ENCODE measurements at places on chromosomes 16 and 17.
A peak's percentile ranks its signal among the peaks of the same experiment; 100 is the strongest.

GRCh38 chr17:63258785-63259184 lies 187.3 kb downstream of the CYB561 start:
- DNase-seq: no peak

DNA sequence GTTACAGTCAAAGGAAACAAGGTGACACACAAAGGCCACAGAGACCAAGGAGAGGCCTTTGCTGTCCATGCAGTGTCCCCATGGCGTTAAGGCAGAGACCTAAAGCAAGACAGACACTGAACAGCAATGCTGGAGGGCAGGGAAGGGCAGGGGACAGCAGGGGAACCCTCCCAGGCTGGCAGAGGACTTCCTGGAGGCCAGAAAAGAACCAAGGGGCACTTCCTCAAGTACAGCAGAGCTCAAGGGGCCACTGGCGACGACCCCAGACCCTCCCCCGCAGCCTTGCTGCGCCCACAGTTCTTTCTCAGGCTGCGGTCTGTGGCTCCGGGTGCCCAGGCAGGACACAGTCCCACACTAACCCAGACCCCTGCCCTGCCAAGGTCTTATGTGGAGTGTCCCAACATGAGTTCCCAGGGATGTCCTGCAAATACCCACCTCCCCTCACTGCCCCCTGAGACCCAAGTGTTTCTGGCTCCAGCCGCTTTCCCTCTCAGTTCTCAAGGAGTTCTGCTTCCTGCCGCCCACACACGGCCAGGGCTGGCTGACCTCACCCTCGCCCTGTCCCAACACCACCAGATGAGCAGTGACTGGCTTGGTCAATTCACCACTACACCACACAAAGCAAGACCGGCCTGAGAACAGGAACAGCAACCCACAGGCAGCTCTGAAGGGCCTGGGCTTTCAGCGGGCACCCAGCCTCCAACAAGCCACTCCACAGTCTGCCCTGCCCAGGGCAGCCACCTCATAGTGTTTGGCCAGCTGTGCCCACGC lies 4.2 kb downstream of the CLCN7 start:
- no peak for DNase-seq

- DNase-seq: peak; percentile 28
Measured at GRCh38 chr17:68356520-68356919, 65.2 kb downstream of the ARSG start.

DNA sequence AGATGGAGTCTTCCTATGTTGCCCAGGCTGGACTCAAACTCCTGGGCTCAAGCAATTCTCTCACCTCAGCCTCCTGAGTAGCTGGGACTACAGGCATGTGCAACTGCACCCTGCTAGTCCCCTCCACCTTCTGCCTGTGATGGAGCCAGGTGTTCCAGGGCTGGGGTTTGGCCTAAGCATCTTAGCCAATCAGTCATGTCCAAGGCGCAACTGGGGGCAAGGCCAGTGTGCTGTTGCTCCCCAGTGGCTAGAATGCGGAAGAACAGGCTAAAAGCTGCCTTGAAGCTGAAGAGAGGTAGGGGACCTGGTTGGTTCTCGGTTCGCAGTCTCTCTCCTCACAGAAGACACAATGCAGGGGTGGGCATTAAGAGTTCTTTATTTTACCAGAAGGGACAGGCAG lies 18.6 kb downstream of the FLOT2 start:
- no peak for DNase-seq

DNA sequence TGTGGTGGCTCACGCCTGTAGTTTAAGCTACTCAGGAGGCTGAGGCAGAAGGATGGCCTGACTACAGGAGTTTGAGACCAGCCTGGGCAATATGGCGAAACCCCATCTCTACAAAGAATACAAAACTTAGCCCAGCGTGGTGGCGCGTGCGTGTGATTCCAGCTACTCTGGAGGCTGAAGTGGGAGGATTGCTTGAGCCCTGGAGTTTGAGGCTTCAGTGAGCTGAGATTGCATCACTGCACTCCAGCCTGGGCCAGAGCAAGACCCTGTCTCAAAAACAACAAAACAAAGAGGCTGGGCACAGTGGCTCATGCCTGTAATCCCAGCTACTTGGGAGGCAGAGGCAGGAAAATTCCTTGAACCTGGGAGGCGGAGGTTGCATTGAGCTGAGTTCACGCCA lies 7.0 kb upstream of the CSNK1D start:
- DNase-seq: no peak

GRCh38 chr16:65698791-65699321 lies 577.0 kb upstream of the CDH11 start:
- DNase-seq: no peak

- DNase-seq: no peak
Measured at GRCh38 chr17:29549177-29549923, 17.5 kb downstream of the ABHD15 start.

- peak; percentile 40 for DNase-seq
Measured at GRCh38 chr16:13866073-13866472, 53.9 kb upstream of the ERCC4 start.

DNA sequence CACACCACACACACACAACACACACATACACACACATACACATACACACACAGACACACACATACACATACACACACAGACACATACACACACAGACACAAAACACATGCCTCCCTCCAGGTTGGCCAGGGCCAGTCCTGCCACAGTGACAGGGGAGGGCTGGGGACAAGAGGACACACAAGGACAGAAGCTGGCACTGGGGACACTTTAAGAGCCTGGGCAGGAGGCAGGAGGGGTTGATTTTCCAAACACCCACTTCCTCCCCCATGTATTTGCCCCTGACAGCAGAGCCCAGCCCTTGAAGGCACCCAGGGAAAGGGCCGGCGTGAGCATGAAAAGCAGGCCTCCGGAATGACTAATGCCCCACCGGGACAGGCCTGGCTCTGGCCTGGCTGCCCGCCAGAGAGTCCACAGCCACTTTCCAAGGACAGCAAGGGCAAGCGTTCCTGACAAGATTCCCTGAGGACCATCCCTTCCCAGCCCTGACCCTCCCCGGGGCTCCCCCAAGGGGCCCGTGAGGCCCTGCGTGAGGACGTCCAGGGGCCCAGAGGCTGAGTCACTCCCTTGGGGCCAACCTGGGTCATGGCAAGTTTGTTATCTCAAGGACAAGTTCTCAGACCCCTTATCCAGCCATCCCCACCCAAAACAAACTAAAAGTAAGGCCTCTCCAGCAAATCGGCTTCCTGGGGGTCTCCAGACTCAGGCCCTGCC lies 235.6 kb downstream of the ZNF423 start:
- DNase-seq: no peak

DNA sequence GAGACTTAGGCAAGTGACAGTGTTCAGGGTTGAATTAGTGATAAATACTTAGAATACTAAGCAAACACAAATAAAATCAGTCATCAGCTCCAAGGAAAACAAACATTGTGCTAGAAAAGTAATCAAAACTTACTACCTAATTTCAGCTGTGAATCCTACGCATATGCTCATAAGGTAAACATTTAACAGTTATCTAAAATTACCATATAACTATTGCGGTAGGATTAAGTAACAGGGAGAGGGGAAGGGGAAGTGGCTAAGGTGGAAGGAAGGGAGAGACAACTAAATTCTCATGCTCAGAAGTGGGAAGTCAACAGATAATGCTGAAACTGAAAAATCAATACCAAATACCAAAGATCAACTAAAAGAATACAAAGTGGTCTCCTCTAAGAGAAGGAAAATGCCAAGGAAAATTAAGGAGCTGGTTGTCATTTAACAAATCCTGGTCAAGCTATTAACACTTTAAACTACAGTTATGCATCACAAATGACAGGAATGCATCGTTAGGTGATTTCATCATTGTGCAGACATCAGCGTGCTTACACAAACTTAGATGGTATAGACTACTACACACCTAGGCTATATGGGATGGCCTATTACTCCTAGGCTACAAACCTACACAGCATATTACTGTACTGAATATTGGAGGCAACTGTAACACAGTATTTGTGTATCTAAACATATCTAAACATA lies 20.0 kb downstream of the USP32 start:
- no peak for DNase-seq

GRCh38 chr16:14560523-14560922 lies 69.5 kb downstream of the PARN start:
- no peak for DNase-seq

- DNase-seq: no peak
Measured at GRCh38 chr17:42586514-42587230, 9.1 kb upstream of the PSMC3IP start.

GRCh38 chr17:78427140-78427539 lies 48.7 kb downstream of the PGS1 start:
- no peak for DNase-seq

GRCh38 chr17:75642784-75643642 lies 9.8 kb downstream of the SMIM5 start:
- no peak for DNase-seq

DNA sequence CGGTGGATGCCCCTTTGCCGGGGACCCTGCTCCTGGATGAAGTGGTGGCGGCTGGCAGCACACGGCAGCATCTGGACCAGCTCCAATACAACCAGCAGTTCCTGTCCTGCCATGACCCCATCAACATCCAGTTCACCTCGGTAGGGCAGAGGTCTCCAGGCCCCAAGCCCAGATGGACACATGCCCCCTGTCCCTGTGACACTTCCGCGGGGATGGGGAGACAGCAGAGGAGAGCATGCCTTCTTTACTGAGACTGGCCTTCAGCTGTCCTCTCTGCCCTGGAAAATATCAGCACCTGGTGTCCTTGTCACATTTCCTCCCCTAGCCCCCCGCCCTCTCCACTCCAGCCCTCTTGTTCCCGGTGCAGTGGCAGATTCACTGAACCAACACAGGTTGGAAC lies 6.2 kb downstream of the CHAD start:
- DNase-seq: no peak

GRCh38 chr17:80660527-80661198 lies 116.0 kb downstream of the RPTOR start:
- DNase-seq: no peak

- DNase-seq: no peak
Measured at GRCh38 chr16:72645538-72645937, 402.4 kb downstream of the ZFHX3 start.

DNA sequence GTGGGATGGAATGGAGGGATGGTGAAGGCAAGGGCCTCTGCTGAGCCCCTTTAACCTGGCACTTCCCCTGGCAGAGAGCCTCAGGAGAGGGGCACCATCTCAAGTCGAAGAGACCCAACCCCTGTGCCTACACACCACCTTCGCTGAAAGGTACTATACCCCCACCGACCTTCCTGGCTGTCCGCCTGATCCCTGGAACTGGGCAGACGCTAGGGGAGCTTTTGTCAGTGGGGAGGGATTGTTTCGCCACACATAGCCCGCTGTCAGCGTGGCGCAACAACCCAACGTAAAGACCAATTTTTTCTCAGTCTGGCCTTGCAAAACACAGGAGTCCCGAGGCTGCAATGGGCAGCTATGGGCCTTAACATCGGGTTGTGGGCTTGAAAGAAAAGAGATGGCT lies 3.1 kb downstream of the PPP1R1B start:
- DNase-seq: no peak

DNA sequence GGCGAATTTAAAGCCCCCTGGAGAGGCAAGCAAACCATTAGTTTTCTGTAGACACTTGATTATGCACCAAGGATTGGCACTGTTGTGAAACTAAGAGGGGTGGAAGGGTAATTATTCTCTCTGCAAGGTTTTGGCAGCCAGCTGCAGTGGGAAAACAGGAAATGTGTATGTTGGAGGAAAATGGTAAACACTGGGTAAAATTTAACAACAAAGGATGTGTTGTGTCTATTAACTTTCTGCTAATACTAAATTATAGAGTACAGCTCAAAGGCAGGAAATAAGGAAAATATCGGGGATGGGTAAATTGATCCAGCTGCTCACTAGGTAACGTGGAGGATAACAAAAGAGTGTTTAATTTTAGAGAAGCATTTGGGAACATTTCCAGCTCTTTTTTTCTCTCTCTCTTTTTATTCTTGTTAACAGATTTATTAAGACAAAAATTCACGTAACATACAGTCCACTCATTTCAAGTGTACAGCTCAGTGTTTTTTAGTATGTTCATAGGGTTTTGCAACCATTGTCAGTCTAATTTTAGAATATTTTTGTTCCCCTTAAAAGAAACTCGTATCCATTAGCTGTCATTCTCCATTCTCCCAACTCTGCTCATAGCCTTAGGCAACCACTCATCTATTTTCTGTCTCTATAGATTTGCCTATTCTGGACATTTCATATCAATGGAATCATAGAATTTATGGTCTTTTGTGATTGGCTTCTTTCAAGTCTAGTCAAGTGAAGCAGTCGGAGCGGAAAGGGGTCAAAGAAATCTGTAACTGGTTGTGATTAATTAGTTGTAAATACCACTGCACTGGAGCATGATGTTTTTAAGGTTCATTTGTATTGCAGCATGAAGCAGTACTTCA lies 41.8 kb downstream of the TANGO6 start:
- no peak for DNase-seq

DNA sequence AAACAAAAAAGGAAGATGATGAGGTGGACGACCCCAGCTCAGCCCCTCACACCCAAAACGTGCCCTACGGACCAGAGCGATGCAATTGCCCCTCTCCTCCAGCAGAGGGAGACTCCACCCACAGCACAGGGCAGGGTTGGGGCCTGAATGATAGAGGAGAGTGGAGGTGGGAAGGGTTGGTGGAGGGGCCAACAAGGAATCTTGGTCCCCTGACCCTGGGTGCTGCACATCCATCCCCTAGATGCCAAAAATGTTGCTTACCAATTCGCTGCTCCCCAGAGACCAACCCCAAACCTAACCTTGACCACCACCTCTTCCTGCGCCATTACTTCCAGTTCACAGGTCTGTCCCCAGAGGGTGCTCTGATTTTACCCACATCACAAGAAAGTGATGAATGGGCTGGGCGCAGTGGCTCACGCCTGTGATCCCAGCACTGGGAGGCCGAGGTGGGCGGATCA lies 12.9 kb downstream of the P2RX5 start:
- peak; percentile 54 for DNase-seq

GRCh38 chr16:27233731-27234130 lies 30.4 kb downstream of the KDM8 start:
- DNase-seq: no peak

GRCh38 chr17:61383689-61384201 lies 15.9 kb upstream of the TBX2 start:
- DNase-seq: no peak

- DNase-seq: no peak
Measured at GRCh38 chr16:2910441-2910969, 1.2 kb upstream of the FLYWCH1 start.

- no peak for DNase-seq
Measured at GRCh38 chr16:87442581-87442966, 50.2 kb downstream of the ZCCHC14 start.

DNA sequence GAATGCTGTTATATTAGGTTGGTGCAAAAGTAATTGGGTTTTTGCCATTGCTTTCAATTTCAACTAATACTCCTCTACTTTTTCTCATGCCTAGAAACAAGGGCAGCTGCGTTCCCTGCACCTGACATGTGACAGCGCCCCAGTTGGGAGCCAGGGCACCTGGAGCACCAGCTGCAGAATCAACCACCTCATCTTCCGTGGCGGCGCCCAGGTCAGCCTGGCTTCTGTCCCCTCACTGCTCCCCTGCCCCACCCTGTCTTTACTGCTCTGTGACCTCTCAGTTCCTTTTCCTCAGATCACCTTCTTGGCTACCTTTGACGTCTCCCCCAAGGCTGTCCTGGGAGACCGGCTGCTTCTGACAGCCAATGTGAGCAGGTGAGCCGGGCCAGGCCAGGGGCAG lies 16.4 kb upstream of the ITGAD start:
- no peak for DNase-seq

- DNase-seq: no peak
Measured at GRCh38 chr17:41655611-41656111, 31.3 kb upstream of the KRT17 start.

GRCh38 chr16:58211846-58212245 lies 13.9 kb upstream of the CSNK2A2 start:
- DNase-seq: no peak
